ENCODE measurements at places on chromosomes 5 and 9. TPM values are rescaled to one million over a fixed set of nuclear protein-coding genes. Genes with fewer than 3 reads are reported as not detected.

RANBP17 gene
- 4.6 TPM for polyA plus RNA-seq

SPATA31D4 gene
- polyA plus RNA-seq: not detected

GRM6 gene
- not detected for polyA plus RNA-seq

WNT8A gene
- polyA plus RNA-seq: not detected

GPR150 gene
- polyA plus RNA-seq: 0.28 TPM

MLANA gene
- not detected for polyA plus RNA-seq

GRCh38 chr5:74154526-74154925, 486.0 kb downstream of the ENC1 start:
- no peaks in the 10 kb centered on the region for H3K4me1 ChIP-seq
- no peaks in the 10 kb centered on the region for H3K36me3 ChIP-seq
- no peak for DNase-seq
- H3K4me3 ChIP-seq: no peak overlapping the region
- no peaks in the 10 kb centered on the region for H3K27me3 ChIP-seq

DNA sequence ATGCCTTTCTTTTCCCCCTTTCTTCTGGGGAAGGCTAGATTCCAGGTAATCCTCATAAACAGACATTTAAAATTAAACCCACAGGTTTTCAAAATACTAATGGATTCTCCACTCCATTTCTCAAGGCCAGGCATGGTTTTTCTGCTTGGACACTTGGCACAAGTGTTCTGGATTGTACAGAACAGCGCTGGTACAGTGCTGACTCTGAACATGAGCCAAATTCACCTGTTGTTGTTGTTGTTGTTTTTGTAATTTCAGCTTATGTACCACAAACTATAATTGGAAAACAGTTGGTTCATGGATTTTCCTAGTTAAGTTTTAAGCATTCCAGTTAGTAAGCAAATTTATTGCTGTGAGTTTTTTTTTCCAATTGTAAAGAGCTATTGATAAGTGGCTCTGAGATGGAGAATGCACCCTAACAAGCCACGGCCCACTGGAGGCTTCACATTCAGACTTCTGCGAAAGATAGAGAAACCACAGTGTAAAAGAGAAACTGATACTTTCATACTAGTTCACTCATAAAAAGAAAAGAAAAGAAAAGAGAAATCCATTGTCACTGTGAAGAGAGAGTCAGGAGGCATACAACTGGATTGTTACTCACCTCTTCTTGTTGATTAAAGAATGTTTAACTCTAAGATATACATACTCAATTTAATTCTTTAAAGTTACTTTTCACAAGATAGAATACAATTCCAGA, 16.2 kb upstream of the ITGA1 start:
- DNase-seq: no peak
- no peaks in the 10 kb centered on the region for H3K27me3 ChIP-seq
- H3K27ac ChIP-seq: no peak overlapping the region
- H3K4me1 ChIP-seq: no peaks in the 10 kb centered on the region
- H3K36me3 ChIP-seq: no peaks in the 10 kb centered on the region
- H3K4me3 ChIP-seq: no peak overlapping the region

GRCh38 chr5:140011297-140011802, 31.7 kb downstream of the NRG2 start:
- H3K36me3 ChIP-seq: no peaks in the 10 kb centered on the region
- H3K4me3 ChIP-seq: no peak overlapping the region
- H3K27ac ChIP-seq: no peak overlapping the region
- no peaks in the 10 kb centered on the region for H3K4me1 ChIP-seq
- H3K27me3 ChIP-seq: no peaks in the 10 kb centered on the region

GRCh38 chr5:516338-516925, 7.8 kb downstream of the SLC9A3 start:
- no peak overlapping the region for H3K27ac ChIP-seq
- H3K4me3 ChIP-seq: no peak overlapping the region
- H3K36me3 ChIP-seq: no peaks in the 10 kb centered on the region
- no peaks in the 10 kb centered on the region for H3K4me1 ChIP-seq
- H3K27me3 ChIP-seq: no peaks in the 10 kb centered on the region

- H3K4me1 ChIP-seq: no peaks in the 10 kb centered on the region
- DNase-seq: no peak
- no peak overlapping the region for H3K27ac ChIP-seq
These were observed 42.5 kb downstream of the RALGPS1 start for GRCh38 chr9:126956917-126957686.

GRCh38 chr9:116589392-116590354, 97.4 kb upstream of the TRIM32 start:
- DNase-seq: no peak
- H3K36me3 ChIP-seq: no peaks in the 10 kb centered on the region
- no peak overlapping the region for H3K4me3 ChIP-seq
- H3K27me3 ChIP-seq: no peaks in the 10 kb centered on the region

- H3K4me1 ChIP-seq: peaks cover 8% of the 10 kb centered on the region
- no peaks in the 10 kb centered on the region for H3K36me3 ChIP-seq
- H3K4me3 ChIP-seq: no peak overlapping the region
These were observed 97.2 kb downstream of the PCSK1 start for GRCh38 chr5:96335873-96336272.

DNA sequence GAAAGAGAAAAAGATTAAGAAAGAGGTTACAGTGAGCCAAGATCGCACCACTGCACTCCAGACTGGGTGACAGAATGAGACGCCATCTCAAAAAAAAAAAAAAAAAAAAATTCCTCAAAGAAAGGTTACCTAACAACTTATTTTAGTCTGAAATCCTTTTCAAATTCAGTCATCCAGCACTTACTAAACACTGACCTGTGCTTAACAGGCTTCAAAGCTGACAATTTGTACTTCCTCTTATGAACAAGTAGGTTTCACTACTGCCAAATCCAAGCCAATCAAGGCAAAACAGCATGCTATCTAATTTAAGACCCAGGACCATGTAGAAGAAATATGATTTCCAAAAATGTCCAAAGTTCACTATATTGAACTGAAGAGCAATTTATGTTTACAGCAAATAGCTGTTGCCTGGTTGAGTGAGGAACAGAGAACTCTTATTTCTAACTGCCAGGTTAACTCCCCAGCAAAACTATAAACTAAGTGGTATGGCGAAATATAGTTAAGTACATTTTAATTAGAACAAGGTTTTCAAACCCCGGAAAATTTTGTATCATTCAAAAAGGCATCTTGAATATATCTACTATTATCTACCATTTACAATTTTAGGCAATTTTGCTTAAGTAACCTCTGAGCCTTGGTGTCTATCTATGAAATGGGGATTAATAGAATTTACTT, 13.4 kb downstream of the PWWP2A start:
- H3K27ac ChIP-seq: no peak overlapping the region
- H3K27me3 ChIP-seq: no peaks in the 10 kb centered on the region
- no peak overlapping the region for H3K4me3 ChIP-seq
- no peak for DNase-seq
- H3K36me3 ChIP-seq: no peaks in the 10 kb centered on the region

- no peak overlapping the region for H3K4me3 ChIP-seq
- H3K27ac ChIP-seq: no peak overlapping the region
- no peak for DNase-seq
- H3K4me1 ChIP-seq: no peaks in the 10 kb centered on the region
- no peaks in the 10 kb centered on the region for H3K36me3 ChIP-seq
- H3K27me3 ChIP-seq: no peaks in the 10 kb centered on the region
These were observed 121.7 kb downstream of the GIN1 start for GRCh38 chr5:102998224-102998623.

GRCh38 chr9:124217836-124218437, 39.8 kb upstream of the NEK6 start:
- DNase-seq: no peak
- no peak overlapping the region for H3K27ac ChIP-seq
- no peaks in the 10 kb centered on the region for H3K27me3 ChIP-seq
- no peaks in the 10 kb centered on the region for H3K36me3 ChIP-seq
- no peaks in the 10 kb centered on the region for H3K4me1 ChIP-seq

- no peaks in the 10 kb centered on the region for H3K4me1 ChIP-seq
- no peak overlapping the region for H3K27ac ChIP-seq
- no peaks in the 10 kb centered on the region for H3K27me3 ChIP-seq
- H3K36me3 ChIP-seq: no peaks in the 10 kb centered on the region
These were observed 562.7 kb upstream of the DMAC1 start for GRCh38 chr9:8362250-8362649.

- no peak for DNase-seq
- no peaks in the 10 kb centered on the region for H3K36me3 ChIP-seq
- H3K27ac ChIP-seq: no peak overlapping the region
These were observed 134.4 kb downstream of the ERCC6L2 start for GRCh38 chr9:96009690-96010472.

- H3K27me3 ChIP-seq: no peaks in the 10 kb centered on the region
- peak within 1 kb of the TSS; percentile 43 for H3K4me3 ChIP-seq
- H3K27ac ChIP-seq: no peak within 1 kb of the TSS
- H3K4me1 ChIP-seq: peaks cover 14% of the 10 kb centered on the region
These were observed at the start of gene RORB for GRCh38 chr9:74496819-74497747. RORB (plus strand) TSS chr9:74497335; CDS start chr9:74497977, 642 bp downstream.

- H3K27me3 ChIP-seq: no peaks in the 10 kb centered on the region
- peak overlapping the region; percentile 61 for H3K4me3 ChIP-seq
- no peak overlapping the region for H3K27ac ChIP-seq
These were observed 2.4 kb downstream of the ELL2 start for GRCh38 chr5:95959051-95959887.
